Activated naive CD4-positive, alpha-beta T cell treated with anti-CD3 and anti-CD28 coated beads for 36 hours (primary cell): ENCODE measurements at places on chromosomes 1 and 21. TPM values are rescaled to one million over a fixed set of nuclear protein-coding genes. Genes with fewer than 3 reads are reported as not detected.

- no peaks in the 10 kb centered on the region for H3K4me1 ChIP-seq
- no peak overlapping the region for H3K27ac ChIP-seq
- no peak for DNase-seq
- peaks cover 24% of the 10 kb centered on the region for H3K27me3 ChIP-seq
Observed at GRCh38 chr1:214557952-214558735, 6.7 kb upstream of the PTPN14 start.

GRCh38 chr1:160408864-160409263, 8.5 kb downstream of the VANGL2 start:
- no peaks in the 10 kb centered on the region for H3K4me1 ChIP-seq
- no peak for DNase-seq
- no peak overlapping the region for H3K27ac ChIP-seq
- H3K27me3 ChIP-seq = no peaks in the 10 kb centered on the region
- H3K4me3 ChIP-seq = no peak overlapping the region
- H3K36me3 ChIP-seq = no peaks in the 10 kb centered on the region

The LDLRAD1 gene
- total RNA-seq = not detected

The ABCG1 gene
- 27.8 TPM for total RNA-seq
